Astrocyte (in vitro differentiated cells and primary cell): ENCODE measurements at places on chromosomes 7 and 10.

DNA sequence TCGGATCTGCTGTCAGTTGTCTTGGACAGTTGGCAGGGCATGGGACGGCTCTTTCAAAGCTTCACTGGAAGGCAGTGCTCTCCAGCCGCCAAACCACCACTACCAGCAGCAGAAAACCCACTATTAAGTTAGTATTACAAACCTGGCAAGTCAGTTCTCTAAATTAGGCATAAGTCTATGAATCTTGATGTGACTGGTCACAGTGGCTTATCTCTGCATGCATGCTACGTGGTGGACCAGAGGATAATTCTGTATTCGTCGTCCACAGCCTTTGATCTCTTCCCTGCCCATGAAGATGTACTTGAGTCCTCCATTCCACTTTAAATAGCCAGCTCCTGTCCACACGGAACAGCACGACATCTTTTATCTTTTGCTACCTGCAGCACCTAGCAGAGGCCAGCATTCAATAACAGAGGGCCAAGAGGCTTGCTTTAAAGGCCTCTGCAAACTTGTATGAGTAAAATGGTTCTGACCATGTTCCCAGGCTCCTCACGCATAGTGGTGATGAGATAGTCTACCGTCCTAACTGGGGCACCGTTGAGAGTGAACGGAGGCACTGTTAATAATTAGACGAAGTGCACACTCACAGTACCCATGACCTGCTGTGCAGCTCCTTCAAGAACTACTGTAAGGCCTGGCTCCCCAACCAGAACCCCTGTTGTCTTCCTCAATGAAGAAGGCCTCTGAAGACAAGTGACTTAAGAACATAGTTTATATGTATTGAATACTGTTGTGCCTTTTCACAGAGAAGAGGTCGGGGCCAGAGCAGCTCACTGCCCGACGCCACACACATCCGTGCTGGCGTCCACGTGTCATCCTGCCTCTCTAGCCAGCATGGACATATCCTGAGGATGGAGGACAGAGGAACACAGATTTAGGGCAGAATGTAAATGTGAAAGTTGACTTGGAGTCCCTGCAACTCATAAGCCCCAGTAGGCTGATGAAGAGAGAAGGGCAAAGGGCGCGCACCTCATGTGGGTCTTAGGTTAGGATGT is 1.0 kb downstream of the GPR146 start:
- DNase-seq: no peak

DNA sequence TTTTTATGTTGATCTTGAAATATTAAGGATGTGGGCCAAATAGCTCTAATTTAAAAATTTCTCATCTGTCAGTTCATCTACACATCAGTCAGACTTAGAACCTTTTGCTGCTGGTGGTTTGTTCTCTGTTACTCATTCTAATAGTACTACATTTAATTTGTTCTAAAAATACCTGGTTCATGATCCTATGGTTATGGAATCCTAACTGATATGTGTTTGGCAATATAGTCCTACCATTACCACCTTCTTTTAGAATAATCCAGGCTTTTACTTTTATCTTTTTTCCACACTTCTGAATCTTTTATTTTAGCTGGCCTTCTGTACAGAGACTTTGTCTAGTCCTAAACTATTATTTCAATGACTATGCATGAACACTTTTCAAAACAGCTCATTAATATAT is 116.9 kb downstream of the SVOPL start:
- DNase-seq: peak; percentile 15

DNA sequence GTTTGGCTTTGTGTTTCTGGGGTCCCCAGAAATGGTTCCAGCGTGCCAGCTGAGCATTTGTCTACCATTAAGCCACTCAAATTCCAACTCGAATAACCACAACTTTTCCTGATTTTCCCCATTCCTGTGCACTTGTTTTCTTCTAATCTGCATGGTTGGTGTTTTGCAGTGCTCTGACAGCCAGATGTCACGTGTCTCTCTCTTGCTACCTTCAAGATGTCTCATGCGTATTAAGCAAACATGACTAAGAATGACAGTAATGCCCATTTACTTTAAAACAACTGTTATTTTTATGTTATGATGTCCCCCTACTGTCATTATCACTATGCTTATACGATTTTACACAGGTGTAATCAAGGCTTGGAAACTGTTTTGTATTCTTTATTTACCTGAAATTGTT is 35.2 kb upstream of the MXI1 start:
- DNase-seq: no peak

DNA sequence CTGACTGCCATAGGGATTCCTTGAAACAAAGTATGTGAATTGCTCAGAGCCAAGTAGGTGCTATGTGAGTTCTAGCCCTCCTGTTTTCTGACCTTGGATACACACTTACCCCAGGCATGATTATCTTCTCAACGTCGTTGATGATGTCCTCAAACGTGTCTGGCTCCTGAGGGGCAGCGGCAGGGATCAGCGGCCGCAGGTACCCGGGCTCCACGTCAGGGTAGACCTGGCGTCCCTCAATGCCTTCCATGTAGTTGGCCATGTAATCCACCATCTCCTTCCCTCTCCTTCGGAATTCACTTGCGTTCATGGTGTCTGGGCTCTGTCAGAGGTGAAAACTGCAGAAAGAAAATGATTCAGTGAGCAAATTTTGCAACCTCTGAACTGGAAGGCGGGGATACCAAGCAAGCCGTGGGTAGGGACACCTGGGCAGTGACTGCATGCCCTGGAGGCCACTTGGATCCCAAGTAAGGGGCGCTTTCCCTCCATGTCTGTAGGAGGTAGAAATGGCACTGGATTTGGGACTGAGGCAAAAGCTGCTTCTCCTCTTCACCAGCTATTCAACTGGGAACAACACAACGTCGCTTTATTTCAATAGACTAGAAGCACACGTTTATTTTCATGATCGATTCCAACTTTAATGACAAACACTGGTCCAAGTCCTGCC is 21.3 kb downstream of the DDC start:
- no peak for DNase-seq

- DNase-seq: no peak
Measured at GRCh38 chr7:96927131-96927530, 78.2 kb upstream of the DLX6 start.

GRCh38 chr7:25664593-25664992 is 436.3 kb upstream of the NPVF start:
- no peak for DNase-seq

DNA sequence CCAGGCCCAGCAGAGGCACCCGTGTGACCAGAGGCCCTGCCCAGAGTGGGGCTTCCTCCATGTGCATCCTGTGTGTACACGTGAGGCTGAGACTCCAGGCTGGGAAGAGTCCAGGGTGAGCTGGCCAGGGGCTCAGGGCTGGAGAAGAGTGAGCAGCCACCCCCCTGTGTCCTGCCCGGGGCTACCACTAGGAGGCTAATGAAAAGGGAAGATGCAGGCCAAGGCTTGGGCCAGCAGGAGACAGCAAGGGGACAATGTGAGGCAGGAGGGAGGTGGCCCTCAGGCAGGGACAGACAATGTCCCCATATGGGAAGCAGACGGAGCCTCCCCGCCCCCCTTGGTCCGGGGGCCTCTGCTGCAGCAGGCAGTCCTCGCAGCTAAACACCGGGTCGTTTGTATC is 102.0 kb downstream of the HIF1AN start:
- DNase-seq: no peak

GRCh38 chr7:132500727-132501440 is 75.4 kb downstream of the PLXNA4 start:
- DNase-seq: peak; percentile 63

- DNase-seq: peak; percentile 93
Measured at GRCh38 chr7:45435846-45436245, 138.3 kb upstream of the ADCY1 start.
